CD4-positive, alpha-beta memory T cell (primary cell): ENCODE measurements at places on chromosomes 4 and X.

DNA sequence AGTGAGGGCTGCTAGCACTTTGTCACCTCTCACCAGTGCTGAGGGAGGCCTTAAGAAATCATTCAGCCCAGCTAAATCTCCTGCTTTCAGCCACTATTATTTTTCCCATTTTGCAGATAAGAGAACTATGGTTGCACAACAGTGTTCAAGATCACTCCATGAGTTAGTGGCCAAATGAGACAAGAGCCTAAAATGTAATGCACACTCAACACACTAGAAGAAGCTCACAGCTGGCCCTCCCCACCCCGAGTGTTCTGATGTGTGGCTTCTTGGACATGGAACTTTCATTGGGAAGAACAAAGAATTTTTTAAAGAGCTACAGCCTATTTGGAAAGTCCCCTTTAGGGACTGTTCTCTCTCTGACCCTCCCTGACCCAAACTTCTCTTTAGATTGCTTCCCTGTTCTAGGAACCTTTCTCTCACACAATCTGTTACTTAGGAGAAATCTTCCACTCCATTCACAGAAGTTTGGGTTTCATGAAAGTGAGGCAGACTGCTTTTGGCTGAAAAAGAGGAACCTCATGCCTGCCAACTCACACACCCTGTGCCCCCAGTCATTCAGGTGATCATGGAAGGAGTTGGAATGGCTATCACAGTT lies 44.0 kb upstream of the CT47C1 start:
- no peak for DNase-seq

DNA sequence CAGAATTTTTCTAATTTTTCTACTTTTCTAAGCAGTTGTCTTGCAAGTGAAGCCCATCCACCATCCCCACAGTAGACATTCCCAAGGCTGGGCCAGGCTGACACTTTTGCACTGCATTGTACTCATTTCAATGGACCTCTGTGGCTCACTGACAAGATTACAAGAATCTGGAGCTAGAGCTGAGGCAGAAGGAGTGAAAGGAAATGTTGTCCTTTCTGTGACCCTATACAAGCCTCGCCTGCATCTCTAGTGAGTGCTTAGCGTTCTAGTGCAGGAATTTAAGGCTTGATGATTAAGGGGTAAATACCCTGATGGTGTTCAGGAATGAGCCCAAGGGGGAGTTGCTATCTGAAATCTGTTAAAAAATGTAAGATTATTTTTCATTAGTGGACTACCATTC lies 6.3 kb downstream of the MAGED1 start:
- no peak for DNase-seq

DNA sequence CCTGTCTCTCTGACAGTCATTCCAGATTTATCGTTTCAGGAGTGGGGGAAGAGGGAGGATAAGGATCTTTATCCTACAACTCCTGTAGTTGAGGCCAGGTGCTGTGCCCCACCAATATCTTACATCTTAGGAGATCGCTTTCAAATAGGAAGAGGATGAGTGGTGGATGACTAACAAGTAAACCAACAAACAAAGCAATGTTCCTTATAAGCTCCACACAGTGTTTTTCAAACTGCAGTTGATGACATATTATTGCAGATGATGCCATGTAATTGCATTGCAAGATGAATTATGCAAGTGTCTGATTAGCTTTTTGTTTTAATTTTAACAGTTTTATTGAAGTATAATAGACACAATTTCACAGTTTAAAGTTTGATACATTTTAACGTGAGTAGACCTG lies 35.8 kb upstream of the TMEM164 start:
- no peak for DNase-seq

GRCh38 chr4:8341691-8342090 lies 72.1 kb downstream of the HTRA3 start:
- DNase-seq: no peak
